ENCODE measurements at places on chromosomes 6 and 20.

- DNase-seq = no peak
These were observed 232.6 kb downstream of the TMEM242 start for GRCh38 chr6:157090736-157091135.

DNA sequence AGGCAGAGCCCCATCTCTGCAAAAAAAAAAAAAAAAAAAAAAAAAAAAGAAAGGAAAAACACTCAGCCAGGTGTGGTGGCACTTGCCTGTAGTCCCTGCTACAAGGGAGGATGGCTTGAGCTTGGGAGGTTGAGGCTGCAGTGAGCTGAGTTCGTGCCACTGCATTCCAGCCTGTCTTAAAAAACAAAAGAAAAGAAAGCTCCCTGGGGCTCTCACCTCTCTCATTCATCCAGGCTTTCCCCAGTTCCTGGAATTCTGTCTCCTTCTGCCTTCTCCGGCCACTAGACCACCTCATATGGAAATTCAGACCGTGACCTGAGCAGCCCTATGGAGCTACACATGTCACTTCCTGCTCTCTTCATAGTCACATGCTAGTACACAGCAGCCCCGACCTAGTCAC lies 101.1 kb upstream of the TAB2 start:
- no peak for DNase-seq

DNA sequence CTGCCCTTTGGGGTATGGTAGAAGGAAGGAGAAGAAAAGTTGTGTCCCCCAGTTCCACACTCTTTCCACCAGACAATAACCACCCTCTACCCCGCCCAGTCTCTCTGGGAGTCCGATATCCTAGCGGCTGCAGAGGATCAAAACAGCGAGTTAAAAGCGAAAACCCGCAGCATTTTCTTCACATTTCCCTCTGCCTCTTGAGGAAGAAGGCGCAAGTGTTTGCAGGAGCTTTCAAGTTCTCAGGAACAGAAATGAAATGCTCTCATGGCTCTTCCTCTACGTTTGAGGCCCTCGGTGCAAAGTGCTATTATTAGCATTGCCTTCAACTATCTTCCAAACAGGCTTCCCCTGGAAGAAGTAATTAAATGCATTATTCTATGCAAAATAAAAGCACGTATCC lies 52.2 kb upstream of the CCDC167 start:
- DNase-seq = no peak

- no peak for DNase-seq
These were observed 54.5 kb downstream of the CLIC5 start for GRCh38 chr6:45961125-45961524.

DNA sequence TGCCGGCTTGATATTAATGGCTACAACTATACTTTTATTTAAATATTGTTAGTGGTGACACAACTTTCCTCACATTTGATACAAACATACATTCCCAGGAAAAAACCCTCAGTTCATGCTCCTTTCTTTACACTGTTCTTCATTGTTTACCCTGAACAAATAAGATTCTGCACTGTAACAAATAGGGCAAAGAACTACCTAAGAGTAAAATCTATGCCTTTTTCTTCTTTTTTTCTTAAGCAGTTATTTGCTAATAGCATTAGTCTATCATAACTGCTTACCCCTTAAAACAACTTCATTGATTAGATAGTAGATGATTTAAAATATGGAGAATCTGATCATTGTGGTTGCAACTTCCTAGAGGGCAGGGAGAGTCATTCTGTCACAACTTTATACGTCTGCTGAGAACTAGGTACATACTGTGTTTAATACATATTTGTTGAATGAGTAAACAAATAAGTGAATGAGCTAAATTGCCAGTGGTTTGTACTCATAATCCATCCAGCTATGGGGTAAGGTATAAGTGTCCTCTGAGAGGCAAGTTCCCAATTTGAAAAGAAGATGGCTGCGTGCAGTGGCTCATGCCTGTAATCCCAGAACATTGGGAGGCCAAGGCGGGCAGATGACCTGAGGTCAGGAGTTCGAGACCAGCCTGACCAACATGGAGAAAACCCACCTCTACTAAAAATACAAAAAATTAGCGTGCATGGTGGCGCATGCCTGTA lies 161.0 kb downstream of the CDK19 start:
- DNase-seq = no peak

All from stimulated activated CD4-positive, alpha-beta T cell treated with anti-CD3 and anti-CD28 coated beads, Interleukin-12 subunit alpha, Interleukin-12 subunit beta, amount 100 ng/mL, for 24 hours (primary cell).